ENCODE measurements at places on chromosomes 6 and 20. TPM values are rescaled to one million over a fixed set of nuclear protein-coding genes. Genes with fewer than 3 reads are reported as not detected.

CCN5 gene
- total RNA-seq, result 0.14 TPM

DNA sequence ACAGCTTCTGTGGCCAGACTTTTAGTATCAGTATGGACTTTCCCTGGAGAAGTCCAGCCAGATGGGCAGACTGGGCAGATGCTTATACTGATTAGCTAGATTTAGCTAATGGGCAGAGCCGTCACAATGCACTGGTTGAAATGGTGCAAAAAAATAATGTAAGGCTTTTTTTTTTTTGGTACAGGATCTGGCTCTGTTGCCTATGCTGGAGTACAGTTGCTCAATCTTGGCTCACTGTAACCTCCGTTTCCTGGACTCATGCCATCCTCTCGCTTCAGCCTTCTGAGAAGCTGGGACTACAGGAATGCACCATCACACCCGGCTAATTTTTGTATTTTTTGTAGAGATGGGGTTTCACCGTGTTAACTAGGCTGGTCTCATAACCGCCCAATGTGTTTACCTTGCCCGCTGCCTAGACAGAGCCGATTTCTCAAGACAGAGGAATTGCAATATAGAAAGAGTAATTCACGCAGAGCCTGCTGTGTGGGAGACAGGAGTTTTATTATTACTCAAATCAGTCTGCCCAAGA lies 16.4 kb upstream of the KIFC1 start:
- peaks cover 22% of the 10 kb centered on the region for H3K4me1 ChIP-seq
- peaks cover 10% of the 10 kb centered on the region for H3K27me3 ChIP-seq
- no peaks in the 10 kb centered on the region for H3K36me3 ChIP-seq
- no peak overlapping the region for H3K4me3 ChIP-seq

- no peak overlapping the region for H3K27ac ChIP-seq
- no peaks in the 10 kb centered on the region for H3K36me3 ChIP-seq
- no peaks in the 10 kb centered on the region for H3K4me1 ChIP-seq
- peaks cover 5% of the 10 kb centered on the region for H3K27me3 ChIP-seq
- no peak for DNase-seq
Observed at GRCh38 chr6:168189200-168190013, 110.4 kb upstream of the FRMD1 start.

DNA sequence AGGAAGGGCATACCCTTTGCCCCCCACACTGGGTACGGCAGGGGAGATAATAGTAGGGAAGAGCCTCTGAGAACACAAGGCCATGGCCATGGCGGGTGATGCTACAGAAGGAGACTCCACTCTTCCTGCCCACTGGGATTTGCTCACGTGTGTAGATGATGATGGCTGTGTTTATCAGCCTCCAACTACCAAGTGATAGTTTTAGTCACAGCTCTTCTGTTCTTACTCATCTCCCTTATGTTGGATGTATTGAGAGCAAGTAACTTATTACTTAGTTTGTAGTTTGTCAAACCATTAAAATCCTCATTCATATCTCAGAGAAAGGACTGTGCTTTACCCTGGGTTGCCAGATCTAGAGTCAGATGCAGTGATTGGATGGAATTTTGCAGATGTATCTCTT lies 66.0 kb downstream of the CDH26 start:
- peaks cover 17% of the 10 kb centered on the region for H3K27me3 ChIP-seq
- no peaks in the 10 kb centered on the region for H3K36me3 ChIP-seq
- no peak overlapping the region for H3K27ac ChIP-seq
- H3K4me1 ChIP-seq, result no peaks in the 10 kb centered on the region

GHRH gene
- total RNA-seq, result not detected

DNA sequence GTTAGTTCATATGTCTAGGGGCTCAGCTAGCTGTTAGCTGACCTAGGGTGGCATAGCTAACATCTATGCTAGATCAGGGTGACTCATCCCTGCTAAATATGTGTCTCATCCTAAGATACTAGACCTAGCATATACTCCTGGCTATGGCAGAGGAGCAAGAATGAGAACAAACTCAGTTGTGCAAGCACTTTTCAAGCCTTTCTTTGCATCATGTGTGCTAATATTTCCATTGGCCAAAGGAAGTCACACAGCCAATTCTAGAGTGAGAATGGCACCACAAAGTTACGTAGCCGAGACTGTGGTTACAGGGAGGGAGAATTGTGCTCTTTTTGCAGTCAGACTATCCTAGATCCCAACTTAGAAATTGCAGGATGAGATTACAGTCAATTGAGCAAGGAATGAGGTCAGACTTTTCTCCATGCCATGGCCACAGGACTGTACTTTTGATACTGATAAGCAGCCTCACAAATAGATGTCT lies 78.7 kb downstream of the PLCB4 start:
- peak overlapping the region; percentile 69 for H3K4me3 ChIP-seq
- DNase-seq, result peak; percentile 67
- H3K36me3 ChIP-seq, result peaks cover 49% of the 10 kb centered on the region
- peak overlapping the region; percentile 83 for H3K27ac ChIP-seq
- peaks cover 74% of the 10 kb centered on the region for H3K4me1 ChIP-seq
